ENCODE measurements at places on chromosomes 1 and 21.

DNA sequence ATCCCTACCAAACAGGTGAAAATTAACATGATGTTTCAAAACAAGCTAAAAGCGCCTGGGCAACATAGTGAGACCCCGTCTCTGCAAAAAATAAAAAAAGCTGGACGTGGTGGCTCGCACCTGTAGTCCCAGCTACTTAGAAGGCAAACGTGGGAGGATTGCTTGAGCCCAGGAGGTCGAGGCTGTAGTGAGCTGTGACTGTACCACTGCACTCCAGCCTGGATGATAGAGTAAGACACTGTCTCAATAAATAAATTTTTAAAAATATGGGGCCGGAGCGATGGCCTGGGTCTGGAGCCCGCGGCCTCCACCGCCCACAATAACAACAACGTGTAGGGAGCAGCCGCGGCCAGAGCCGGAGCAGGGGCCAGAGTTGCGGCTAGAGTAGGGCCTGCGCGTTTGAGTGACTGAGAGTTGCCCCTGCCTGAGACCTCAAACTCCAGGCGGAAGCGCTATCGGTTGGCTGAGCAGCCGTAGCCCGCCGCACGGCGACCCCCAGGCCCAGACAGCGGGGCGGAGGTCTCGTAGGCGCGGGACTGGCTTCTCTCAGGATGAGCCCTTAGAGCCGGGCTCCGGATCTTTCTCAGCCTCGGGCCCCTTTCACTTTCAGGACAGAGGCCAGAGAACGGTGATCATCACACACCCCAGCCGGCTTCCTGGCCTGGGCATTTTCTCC is 41.4 kb downstream of the ZMYM1 start:
- DNase-seq, result no peak

DNA sequence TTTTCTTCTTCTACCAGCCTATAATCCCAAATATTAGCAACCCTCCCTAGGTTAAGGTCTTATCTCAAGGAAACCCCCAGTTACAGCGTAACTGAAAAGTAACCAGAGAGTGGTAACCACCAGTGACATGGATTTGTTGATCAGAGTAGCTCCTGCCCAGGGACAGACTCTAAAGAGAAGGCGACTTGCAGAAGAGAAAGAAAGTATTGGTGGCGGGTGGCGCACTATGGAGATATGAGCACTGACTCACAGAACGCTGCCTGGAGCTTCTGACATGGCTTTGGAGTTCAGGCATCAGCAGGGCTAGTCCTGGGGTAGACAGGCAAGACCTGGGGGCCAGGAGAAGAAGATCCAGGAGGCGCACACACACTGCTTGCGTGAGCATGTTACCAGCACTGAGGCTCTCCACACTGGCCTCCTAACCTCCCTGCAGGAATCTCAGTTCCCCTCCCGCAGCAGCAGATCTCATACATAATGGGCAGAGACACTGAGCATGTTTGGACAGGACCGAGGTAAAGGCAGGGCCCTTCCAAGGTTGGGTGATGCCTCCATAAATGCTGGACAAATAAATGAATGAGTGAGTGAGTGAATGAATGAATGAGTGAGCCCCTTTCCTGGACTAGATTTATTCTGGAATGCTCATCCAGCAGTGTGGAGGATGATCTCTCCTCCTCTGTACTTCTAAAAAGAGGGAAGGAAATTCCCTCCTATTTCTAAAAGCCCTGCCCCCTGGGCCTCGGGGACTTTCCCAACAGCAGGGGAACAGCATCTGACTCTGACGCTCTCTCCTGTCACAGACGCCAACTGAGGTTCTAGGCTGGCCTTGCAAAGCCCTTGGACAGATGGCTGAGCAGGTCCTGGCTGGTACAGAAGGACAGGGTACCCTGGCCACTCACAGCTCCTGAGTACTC is 175.5 kb downstream of the CLIC6 start:
- no peak for DNase-seq

- no peak for DNase-seq
Measured at GRCh38 chr21:44903050-44903685, 17.5 kb downstream of the ITGB2 start.

DNA sequence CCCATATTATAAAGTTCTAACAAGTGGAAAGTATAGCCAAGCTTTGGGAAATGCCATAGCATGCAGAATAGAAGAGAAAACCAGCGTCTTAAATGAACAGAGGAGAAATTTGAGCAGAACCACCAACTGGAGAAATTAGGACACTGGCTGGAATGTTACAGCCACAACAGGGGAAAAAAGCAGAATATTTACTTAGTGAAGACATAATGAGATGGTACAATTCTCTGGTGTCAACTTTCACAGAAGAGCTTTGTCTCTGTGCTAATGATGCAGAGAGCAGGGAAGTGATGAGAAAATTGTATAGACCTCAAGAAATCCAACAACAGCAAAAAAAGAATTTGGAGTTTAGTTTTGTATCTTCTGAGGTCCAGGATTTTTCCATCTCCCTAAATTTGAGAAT is 249.7 kb downstream of the KIF26B start:
- DNase-seq, result no peak

GRCh38 chr1:40740997-40741736 is 42.4 kb upstream of the KCNQ4 start:
- DNase-seq, result no peak

GRCh38 chr1:155623357-155623756 is 13.3 kb downstream of the MSTO1 start:
- DNase-seq, result no peak

DNA sequence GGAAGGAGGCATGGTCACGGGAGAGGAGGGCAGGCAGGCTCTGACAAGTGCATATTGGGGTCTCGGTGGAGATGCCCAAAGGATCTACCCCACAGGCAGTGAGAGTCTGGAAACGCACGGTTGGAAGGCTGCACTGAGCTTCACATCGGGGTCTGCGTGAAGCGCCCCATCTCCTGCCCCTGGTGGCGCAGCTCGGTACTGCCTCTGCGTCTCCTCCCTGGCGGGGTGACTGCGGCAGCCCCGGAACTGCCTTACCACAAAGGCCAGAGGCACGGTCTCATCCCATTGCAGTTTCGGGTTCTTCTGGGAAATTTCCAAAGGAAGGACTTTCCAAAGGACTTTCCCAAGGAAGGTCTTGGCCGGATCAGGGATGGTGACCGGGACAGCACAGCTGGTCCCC is 69.2 kb upstream of the AJAP1 start:
- no peak for DNase-seq

- no peak for DNase-seq
Measured at GRCh38 chr1:233459968-233460367, 132.4 kb downstream of the MAP3K21 start.

DNA sequence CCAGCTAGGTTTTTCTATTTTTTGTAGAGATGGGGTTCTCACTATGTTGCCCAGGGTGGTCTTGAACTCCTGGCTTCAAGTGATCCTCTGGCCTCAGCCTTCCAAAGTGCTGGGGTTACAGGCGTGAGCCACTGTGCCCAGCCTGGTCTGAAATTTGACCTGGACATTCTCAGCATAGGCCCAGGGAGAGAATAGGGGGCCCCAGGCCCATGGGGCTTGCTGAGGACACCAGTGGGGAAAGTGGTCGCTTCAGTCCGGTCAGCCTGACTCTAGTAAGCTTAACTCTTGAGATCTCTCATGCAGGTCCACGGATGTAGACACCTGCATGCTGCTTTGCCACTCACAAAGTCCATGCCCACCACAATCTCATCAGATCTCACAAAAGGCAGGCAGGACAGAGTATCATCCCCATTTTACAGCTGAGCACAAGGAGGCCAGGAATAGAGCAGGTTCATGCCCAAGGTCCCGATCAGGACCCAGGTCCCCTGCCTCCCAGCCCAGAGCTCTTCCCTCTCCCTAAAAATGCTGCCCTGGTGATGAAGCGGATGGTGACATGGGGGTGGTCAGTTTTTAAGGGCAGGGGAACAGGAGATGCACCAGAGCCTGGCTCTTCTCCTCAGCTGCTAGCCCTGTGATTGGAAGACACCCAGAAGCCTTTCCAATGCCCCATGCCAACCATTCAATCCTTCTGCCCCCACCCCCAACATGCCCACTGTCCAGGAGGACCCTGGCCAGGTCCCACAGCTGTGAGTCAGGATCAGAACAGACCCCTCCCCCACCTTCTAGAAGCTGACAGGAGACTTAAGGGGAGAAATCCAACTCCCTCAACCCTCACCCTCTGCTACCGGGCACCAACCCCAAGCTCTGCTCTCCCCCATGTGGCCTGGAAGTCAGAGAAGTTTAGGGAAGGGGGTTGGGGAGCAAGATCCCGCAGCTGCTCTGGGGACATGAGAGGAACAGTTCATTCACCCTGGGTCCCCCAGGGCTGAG is 1.8 kb downstream of the FHL3 start:
- no peak for DNase-seq
